ENCODE measurements at places on chromosomes 4 and X.

DNA sequence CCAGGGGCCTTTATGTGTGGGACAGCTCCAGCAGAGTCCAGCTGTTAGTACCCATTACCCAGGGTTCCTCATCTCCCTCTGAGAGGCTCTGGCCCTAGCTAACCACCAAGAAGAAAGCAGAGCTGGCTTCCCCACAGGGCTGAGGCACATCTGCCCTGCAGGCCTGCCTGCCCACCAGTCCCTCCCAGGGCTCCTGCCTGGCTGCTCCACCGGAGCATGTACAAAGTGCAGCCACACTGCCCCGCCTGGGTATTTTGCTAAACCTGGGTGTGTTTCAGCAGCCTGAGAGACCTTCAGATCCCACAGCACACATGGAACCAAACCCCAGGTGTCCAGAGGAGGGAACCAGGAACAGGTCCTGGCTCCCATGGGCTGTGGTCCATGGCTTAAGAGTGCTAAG lies 500.4 kb upstream of the KLHL4 start:
- DNase-seq, result no peak

DNA sequence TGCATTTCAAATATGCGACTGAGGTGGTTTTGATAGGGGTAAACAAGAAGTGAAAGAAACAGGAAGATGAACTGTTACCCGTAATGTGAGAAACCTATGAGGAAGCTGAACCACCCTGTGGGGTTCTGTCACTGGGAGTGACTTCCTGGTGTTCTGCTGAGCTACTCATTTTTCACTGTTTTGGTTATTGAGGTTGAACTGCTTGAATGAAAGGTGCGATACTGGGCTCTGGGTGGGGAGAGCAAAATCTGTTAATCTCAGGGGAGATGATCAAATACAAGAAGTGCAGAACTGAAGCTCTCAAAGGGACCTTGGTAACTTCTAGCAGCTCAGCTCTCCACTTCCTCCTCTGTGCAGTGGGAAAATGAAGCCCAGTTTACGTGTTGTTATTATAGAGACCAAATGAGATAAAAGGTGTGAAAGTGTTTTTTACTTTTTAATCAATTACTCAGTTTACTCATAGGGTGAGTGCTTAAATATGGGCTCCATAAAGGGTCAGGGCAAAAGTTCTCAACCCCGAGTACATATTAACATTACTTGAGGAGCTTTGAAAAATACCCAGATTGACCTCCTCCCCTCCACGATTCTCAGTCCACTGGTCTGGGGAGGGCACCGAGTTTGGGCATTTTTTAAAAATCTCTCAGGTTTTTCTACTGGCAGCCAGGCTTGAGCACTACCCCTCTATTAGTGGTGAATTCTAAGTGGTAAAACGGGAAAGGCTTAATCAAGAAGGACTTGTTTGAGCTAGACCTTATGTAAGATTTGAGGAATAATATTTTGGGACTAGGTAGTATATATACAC lies 66.7 kb downstream of the COQ2 start:
- DNase-seq, result peak; percentile 17

DNA sequence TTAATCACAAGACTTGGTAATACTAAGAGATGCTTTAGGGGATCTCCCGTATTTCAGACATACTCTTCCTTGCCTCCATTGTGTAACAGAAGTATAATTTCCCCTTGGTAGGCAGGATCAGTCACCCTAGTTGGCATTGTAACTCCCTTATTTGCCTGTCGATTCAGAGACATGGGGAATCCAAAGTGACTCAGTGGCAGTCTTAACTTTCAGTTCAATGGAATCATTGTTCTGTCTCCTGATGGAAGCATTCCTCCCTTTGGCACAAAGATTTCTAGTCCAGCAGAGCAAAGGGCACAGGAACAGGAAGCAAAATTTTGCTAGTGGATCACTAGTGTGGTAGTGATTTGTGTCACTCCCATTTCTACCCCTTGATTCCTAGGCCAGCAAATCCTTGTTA lies 80.4 kb downstream of the DCUN1D4 start:
- no peak for DNase-seq

DNA sequence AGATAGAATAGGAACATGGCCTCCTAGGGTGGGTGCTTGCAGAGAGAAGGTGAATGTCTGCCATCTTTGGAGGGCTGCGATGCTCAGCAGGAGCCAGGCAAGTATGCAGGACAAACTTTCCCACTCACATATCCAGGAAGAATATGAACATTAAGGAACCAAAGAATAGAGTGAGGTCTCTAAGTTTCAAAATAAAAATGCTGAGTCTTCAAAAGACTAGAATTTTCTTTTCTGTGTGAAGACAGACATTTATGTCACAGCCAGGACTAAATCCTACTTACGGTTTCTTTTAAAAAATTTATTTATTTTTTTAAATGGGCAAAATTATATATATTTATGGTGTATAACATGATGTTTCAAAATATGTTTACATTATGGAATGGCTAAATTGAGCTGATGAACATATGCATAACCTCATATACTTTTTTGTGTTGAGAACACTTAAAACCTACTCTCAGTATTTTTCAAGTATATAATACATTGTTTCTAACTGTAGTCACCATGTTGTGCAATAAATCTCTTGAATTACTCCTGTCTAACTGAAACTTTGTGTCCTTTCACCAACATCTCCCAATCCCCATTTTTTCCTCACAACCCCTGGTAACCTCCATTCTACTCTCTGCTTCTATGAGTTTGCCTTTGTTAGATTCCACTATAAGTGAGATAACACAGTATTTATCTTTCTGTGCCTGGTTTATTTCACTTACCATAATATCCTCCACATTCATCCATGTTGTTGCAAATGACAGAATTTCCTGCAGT lies 177.8 kb upstream of the HAND2 start:
- DNase-seq, result no peak

GRCh38 chr4:108512615-108513505 lies 107.5 kb upstream of the RPL34 start:
- DNase-seq, result no peak

DNA sequence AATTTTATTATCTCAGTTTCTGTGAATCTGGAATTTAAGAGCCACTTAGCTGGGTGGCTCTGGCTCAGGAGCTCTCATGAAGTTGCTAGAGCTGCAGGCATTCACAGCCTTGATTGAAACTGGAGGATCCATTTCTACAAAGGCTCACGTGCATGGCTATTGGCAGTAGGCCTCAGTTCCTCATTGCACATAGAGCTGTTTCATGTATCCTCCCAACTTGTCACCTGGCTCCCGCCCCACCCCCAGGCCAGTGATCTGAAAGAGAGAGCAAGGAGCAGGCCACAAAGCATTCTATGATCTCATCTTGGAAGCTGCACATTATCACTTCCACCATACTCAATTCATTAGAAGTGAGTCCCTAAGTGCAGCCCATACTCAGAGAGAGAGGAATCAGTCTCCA lies 18.5 kb upstream of the AP1AR start:
- DNase-seq, result no peak

- no peak for DNase-seq
Measured at GRCh38 chr4:142817442-142817841, 28.7 kb downstream of the INPP4B start.

- DNase-seq, result no peak
Measured at GRCh38 chr4:24846716-24847115, 51.3 kb downstream of the SOD3 start.

DNA sequence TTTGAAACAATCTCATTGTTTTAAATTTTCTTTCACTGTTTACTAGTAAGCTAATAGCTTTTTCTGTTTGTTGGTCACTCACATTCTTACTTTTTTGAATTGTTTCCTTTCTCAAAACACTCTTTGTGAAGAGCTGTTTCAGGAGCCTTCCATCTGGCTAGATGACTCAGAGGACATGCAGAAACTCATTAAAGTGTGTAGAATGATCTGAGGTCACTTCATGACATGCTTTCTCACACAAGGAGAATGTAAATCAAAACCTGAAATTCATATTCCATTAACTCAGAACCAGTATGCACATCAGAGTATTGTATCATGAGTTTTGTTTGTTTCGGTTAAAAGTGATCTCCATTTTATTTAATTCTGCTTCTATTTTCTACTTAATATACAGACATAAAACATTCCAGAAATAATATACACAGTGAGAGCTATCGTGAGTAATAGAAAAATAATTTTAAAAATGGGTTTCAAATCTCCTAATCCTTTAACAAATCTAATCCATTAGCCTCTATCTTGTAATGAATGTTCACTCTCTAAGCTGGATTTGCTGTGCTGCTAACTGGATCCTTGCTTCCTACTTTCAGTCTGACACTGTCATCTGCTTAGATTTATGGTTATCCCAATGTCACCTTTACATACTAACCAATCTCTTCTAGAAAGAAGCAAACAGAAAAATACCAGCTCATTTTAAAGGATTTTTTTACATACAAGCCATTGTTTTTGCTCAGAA lies 449.6 kb downstream of the FSTL5 start:
- no peak for DNase-seq

GRCh38 chrX:154352012-154352401 lies 22.4 kb downstream of the FLNA start:
- no peak for DNase-seq

DNA sequence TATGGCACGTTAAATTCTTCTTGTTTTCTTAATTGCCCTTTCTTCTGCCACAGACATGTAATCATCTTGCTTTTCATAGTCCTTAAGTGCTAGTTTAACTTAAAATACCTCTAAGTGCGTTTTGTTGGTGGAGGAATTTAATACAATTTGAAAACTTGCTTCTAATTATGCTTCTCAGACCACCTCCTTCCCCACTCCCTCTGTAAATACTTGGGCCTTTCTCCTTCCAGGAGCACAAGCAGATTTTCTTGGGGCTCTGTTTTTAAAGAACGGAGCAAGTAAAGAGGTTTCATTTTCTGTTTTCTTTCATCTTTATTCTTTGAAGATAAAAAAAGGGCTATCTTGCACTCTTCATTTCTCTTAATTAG lies 559 bp upstream of the PCDH18 start:
- no peak for DNase-seq

- DNase-seq, result no peak
Measured at GRCh38 chr4:86927843-86928395, 6.9 kb upstream of the AFF1 start.

- DNase-seq, result no peak
Measured at GRCh38 chr4:56727150-56727549, 46.1 kb upstream of the HOPX start.

GRCh38 chr4:7854697-7855370 lies 84.8 kb downstream of the AFAP1 start:
- no peak for DNase-seq

DNA sequence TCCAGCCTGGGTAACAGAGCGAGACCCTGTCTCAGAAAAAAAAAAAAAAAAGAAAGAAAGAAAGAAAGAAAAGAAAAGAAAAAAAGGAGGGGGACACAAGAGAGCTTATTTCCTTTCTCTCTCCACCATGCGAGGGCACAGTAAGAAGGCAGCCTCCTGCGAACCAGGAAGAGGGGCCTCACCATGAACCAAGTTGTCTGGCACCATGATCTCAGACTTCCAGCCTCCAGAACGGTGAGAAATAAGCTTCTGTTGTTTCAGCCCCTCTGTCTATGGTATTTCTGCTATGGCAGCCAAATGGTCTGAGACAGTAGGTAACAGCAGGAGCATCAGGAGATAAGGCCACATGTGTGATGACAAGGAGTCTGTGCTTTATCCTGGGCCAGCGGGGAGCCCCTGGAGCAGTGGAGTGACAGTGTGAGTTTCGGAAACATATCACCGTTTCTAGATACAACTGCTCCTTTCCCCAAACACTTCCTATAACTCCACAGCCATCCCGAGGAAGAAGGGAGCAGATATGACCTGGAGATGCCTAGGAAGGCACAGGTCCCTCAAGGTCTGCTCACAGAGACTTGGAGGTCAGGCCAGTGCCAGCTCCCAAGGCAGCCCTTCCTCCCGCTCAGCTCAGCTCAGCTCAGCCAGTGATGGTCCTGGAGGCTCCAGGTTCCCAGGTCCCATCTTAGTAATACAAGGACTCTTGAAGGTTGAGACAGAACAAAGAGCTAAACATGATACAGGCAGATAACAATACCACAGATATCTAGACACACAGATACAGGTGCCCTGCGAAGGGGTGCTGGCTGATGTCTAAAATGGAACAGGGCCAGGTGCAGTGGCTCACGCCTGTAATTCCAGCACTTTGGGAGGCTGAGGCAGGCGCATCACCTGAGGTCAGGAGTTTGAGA lies 17.7 kb downstream of the JAKMIP1 start:
- no peak for DNase-seq

DNA sequence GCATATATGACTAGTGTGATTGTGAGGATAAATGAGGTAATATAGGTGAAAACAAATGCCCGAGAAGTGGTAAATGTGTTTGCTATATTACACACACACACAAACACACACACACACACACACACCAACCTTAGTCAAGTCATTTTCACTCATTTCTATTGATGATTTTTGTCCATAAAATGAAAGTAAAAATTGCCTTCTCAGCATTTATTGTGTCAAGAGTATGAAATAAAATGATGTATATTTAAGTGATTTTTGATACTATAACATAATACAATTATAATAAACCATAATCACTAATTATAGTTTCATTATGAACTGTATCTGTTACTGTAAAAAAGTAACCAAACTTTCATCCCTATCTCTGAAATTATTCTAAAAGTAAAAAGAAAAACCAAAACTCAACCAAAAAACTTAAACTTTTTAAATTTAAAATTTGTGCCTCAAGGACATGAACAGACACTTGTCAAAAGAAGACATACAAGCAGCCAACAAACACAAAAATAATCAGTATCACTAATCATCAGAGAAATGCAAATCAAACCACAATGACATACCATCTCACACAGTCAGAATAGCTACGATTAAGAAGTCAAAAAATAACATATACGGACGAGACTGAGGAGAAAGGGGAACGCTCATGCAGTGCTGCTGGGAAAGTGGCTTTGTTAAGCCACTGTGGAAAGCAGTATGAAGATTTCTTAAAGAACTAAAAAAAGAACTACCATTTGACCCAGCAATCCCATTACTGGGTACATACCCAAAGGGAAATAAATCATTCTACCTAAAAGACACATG lies 601.0 kb downstream of the TMA16 start:
- DNase-seq, result no peak

GRCh38 chr4:21802406-21802805 lies 146.2 kb downstream of the KCNIP4 start:
- no peak for DNase-seq

GRCh38 chrX:31449081-31449480 lies 377.2 kb upstream of the FTHL17 start:
- DNase-seq, result no peak

- no peak for DNase-seq
Measured at GRCh38 chrX:137033774-137034507, at the start of gene GPR101. Gene GPR101, minus strand, starts transcription at chrX:137033995. Its CDS starts 2,321 bp downstream, at chrX:137031674.

GRCh38 chr4:56640621-56641493 lies 40.2 kb downstream of the HOPX start:
- DNase-seq, result no peak

GRCh38 chrX:154486052-154486395 lies 391 bp downstream of the UBL4A start:
- DNase-seq, result no peak

Data from stimulated activated CD4-positive, alpha-beta T cell treated with anti-CD3 and anti-CD28 coated beads, Interleukin-1b, Interleukin-23, amount 100 ng/mL, for 1 hour (primary cell).